HFF-Myc (cell line): ENCODE measurements at places on chromosomes 6 and 20.

GRCh38 chr6:75368151-75368779, 83.7 kb upstream of the TMEM30A start:
- DNase-seq: no peak

DNA sequence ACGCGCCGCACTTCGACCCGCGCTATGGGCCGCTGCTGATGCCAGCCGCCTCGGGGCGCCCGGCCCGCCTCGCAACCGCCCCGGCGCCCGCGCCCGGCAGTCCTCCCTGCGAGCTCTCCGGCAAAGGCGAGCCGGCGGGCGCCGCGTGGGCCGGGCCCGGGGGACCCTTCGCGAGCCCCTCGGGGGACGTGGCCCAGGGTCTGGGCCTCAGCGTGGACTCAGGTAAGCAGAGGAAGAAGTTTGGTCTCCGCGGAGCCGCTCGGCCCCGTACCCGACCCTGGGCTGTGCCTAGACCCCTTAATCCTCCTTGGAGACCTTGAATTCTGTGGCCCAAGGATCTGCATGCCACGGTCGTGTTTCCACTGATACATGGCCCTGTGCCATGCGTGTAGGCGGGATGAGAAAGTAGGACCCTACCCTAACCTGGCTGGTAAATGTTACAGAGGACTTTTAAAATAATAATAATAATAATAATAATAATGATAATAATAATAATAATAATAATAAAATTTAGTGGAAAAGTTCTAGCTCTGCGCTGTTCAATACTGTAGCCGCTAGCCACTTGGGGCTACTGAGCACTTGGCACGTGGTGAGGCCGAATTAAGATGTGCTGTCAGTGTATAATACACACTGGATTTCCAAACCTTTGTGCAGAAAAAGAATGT, 5.6 kb downstream of the VGLL2 start:
- DNase-seq: no peak

GRCh38 chr20:44959638-44960102, 527 bp downstream of the TOMM34 start:
- DNase-seq: no peak

GRCh38 chr20:48729538-48729937, 98.3 kb downstream of the PREX1 start:
- DNase-seq: no peak

DNA sequence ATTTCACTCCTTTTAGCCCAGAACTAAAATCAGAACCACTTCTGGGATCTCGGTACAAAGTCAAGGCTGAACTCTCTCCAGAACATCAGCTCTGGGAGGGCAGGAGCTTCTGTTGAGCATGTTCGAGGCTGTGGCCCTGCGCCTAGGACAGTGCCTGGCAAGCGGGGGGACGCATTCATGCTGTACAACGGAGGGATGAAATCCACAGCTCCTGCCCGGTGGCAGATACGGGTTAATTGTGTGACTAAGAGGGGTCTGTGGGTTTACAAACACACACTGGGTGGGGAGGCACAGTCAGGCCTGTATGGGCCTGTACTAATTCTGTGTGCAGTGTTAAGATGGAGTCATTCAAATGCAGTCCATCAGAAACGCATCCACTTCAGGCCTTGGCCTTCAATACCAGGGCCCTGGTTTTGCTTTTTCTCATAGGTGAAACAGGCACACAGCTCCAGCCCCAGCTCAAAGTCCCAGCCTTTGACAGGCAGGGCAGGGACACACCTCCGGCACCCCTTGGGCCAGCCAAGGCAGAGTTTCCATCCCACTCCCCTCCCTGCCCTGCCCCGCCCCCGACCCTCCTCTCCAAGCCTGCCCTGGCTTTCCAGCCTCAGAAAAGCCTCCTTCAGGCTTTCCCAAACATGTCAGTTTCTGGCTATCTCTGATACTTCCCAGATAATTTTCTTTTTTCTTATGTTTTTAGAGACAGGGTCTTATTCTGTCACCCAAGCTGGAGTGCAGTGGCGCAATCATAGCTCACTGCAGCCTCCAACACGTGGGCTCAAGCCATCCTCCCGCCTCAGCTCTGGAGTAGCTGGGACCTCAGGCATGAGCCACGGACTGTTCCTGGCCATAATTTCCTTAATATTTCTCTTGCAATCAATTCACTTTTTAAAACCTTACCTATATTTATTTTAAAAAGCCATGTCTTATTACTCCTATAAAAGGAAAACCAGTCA, 109.8 kb downstream of the SULF2 start:
- DNase-seq: no peak

- DNase-seq: no peak
These were observed 735 bp upstream of the SLC23A2 start for GRCh38 chr20:5002077-5002413.

DNA sequence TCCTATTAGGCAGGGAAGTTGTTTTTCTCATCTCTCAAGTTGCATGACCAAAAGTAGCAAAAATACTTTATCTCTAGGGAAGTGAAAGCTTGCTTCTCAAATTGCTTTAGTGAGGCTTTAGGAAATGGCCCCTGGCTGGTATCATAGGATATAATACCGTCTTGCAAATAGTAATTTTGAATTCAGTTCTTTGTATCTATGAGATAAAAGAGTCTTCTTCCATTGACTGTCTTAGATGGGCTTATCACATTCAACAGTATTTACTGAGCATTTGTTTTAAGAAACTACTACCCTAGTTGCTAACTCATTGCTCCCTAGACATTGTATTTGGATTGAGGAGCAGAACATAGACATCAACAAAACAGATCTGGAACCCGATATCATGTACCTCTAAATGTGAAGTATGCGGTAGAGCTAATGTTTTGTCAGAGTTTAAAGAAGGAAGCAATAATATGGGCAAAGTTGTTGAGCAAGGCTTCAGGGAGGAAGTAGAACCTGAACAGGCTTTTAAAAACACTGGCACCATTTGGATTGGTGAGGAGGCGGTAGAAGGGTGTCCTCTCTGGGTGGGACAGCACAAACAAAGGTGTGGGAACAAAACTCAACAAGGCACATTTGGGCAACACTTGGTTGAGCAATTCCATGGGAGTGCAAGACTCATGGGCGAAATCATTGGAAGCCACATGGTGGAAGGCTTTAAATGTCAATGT, 101.5 kb downstream of the SGK1 start:
- no peak for DNase-seq

- no peak for DNase-seq
These were observed 19.6 kb upstream of the DSE start for GRCh38 chr6:116351101-116351500.

GRCh38 chr6:12008366-12009179, 3.5 kb upstream of the HIVEP1 start:
- DNase-seq: no peak

- no peak for DNase-seq
These were observed 1.4 kb downstream of the TOP1 start for GRCh38 chr20:41030061-41030460.

- no peak for DNase-seq
These were observed 37.0 kb upstream of the TBC1D7 start for GRCh38 chr6:13365320-13365719.

GRCh38 chr6:79947191-79948186, at the start of gene ELOVL4:
Gene ELOVL4, minus strand, starts transcription at chr6:79947553. Its CDS starts 274 bp downstream, at chr6:79947279.
- DNase-seq: no peak

DNA sequence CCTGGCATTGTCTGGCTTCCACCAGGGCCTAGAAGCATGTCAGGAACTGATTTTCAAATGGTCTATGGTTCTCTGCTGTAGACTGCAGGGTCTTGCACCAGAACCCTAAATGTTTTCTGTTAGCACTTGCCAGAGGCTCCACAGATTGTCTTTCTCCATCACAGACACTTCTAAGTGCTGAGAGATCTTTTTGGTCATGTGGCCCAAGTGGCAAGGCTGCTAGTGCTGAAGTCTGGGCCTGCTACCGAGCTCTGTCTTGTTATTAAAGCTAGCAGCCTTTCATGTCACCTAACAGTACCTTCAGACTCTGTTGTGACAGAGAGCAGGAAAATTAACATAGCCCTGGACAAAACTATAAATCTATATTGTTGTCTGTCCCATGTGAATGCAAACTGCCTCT, 120.7 kb upstream of the BACH2 start:
- no peak for DNase-seq

DNA sequence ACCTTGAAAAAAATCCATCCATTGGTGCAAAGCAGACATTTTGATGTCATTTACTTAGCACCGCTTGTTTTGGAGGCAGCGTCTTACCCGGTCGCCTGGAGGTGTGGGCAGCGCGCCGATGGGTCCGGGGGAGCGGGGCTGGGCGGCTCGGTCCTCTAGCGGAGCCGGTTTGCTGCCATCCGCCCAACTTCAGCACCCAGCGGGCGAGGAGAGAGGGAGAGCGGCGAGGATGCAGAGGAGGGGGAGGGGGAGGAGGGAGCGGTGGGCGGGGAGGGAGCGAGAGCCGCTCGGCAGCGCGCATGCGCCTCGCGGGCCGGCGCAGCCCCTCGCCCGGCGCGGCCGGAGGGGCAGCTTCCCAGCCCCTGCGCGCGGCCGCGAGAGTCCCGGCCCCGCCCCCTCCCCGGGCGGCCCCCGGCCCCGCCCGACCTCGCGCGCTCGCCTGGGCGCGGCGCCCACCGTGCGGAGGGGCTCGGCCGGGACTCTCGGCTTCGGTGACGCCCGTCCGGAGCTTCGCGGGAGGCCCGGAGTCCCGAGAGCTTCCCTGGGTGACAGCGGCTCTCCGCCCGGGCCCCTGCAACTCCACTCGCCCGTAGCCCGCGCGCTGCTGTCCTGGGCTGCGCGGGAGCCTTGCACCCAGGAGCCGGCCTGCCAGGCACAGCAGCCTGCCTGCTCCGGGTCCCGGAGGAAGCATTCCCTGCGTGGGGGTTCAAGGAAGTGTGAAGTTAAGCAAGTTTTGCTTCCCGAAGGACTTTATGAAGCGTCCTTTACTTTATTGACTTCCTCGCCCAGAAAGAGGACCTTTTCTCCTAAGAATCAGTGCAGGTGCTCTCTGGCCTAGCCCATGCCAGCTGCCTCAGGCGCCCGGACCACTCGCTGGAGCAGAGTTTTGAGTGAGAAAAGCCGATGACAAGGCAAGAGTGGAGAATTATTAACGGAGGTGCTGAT, at the start of gene RGS17:
RGS17 (minus strand) TSS at position 246 of the 945 bp plus-strand sequence. CDS start 87,264 bp downstream, outside the sequence.
- peak; percentile 21 for DNase-seq

GRCh38 chr20:58243653-58244410, 15.4 kb upstream of the ANKRD60 start:
- DNase-seq: no peak

DNA sequence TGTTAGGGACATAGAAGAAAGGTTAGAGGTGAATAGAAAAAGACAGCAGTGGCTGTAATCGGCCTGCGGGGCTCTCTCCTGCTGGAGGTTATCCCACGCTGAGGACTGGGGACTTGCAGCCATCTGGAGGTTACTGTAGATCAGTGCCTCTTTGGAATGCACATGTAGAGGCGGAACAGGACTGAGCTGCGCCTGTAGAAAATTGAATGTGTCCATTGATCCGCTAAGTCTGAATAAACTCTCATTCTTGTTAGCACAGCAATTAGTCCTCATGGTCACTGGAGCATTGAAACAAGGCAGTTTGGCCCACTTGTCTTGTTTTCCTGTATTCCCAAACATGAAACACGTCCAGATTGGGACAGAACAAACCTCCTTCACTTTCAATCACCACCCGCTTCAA, 46.3 kb upstream of the F13A1 start:
- no peak for DNase-seq

DNA sequence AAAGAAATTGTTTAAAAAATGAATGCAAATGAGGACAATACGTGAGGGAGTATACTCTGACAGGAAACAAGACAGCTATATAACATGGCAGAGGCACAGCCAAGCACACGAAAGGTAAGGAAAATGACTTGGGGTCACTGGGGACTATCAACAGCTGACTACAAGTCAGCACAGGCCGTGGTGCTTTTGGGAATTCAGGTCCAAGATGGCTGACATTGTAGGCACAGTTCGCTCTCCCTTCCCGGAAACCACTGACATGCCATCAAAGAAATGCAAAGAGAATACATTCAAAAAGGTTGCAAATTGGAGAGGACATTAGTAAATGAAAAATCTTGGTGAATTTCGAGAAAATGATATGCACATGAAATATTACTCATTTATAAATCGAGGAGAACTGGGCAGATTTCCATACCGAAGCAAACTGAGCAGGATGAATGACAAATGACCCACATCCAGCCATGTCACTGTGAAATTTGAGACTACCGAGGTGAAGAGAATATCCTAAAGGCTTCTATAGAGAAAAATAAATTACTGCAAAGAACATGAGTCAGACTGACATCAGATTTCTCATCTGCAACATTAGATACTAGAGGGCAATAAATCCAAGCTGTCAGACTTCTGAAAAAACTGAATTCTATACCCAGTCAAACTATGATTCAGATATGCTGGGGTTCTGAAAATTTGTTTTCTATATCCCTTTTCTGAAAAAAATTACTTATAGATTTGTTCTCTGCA, 391.1 kb downstream of the BTBD9 start:
- DNase-seq: no peak

- DNase-seq: no peak
These were observed 8.0 kb downstream of the ECT2L start for GRCh38 chr6:138803861-138804260.

DNA sequence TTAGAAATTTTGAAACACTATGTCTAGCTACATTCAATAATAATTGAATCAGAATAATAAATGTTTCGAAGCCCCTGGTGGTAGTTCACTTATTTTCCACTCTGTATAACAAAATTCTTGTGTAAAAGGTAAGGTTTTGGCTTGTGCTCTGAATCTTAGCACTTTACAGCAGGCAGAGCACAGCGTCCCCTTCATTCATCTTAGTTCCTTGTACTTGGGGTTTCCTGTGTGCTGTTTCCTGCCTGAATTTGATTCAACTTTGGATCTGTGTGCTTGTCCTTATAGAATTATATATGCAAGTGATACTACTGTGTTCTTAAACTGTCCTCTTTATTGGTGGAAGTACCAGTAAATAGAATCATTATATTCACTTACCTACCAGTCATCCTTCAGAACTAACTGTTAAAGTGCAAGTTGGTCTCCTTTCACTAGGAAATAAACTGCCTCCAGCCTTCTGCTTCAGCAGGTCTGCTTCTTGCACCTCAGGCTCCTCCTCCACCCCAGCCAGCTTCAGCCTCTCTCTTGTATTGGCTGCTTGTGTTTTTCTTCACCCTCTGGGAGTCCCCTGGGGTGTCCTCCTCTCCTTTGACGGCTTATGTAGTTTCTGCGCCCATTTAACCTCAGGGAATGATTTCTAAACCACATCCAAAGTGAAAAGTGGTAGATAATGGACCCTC, 28.8 kb upstream of the TULP4 start:
- no peak for DNase-seq

- no peak for DNase-seq
These were observed 220.8 kb upstream of the MARCKS start for GRCh38 chr6:113636357-113636824.

DNA sequence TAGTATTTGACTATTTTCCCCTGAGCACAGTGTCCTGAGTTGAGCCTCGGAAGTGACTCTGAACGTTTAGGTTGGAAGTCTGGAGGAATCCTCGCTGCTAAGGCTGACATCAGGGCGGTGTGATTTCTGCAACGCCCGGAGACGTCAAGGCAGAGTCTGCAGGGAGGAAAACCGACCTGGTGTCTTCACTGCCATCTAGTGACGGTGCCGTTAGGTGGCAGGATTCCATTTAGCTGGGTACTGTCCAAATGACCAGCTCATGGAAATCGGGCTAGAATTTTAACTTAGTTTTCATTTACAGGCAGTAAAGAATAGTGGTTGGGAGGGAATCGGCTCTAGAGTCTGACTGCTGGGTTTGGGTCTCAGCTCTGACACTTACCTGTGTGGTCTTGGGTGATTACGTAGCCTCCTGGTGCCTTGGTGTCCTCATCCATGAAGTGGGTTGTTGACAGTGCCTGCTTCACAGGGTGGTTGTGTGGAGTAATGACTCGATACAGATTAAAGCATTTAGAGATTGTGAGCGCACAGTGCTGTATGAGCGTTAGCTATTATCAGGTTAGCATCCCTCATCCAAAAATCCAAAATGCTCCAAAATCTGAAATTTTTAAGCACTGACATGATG, 35.0 kb downstream of the FOXF2 start:
- DNase-seq: no peak
